ENCODE measurements at places on chromosomes 5 and 9.
A peak's percentile ranks its signal among the peaks of the same experiment; 100 is the strongest.

DNA sequence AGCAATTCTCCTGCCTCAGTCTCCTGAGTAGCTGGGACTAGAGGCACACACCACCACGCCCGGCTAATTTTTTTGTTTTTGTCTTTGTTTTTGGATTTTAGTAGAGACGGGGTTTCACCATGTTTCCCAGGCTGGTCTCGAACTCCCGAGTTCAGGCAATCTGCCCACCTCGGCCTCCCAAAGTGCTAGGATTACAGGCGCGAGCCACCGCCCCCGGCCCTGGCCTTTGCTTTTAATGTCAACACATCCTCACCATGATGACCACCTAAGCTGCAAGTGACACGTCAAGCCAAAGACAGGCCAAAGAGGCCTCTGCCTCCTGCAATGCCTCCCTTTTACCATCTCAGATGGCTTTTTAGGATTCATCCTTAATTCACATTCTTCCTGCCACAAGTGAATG, 121.5 kb upstream of the NR5A1 start:
- no peak for DNase-seq

GRCh38 chr5:72293495-72294055, 26.5 kb downstream of the MRPS27 start:
- DNase-seq: no peak

GRCh38 chr9:30574355-30575151, 1809.9 kb upstream of the ACO1 start:
- DNase-seq: no peak

GRCh38 chr5:137379555-137380286, 119.4 kb downstream of the SPOCK1 start:
- no peak for DNase-seq

DNA sequence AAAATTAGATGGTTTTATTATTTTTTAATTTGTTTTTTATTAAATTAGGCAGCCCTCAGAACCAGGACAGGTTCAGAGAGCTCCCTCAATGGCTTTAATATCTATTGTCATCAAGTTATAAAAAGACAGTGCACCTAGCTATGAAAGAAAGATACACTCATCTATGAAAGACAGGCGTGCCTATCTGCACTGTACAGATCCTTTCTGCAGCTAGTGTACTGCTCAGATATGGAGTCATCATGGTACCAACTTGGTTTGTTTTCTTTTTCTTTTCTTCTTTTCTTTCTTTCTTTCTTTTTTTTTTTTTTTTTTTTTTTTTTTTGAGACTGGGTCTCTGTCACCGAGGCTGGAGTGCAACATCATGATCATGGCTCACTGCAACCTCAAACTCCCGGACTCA, 54.8 kb upstream of the GPBP1 start:
- no peak for DNase-seq

- no peak for DNase-seq
These were observed 32.9 kb downstream of the ROPN1L start for GRCh38 chr5:10474521-10475075.

GRCh38 chr9:79569814-79570447, 1.8 kb upstream of the TLE4 start:
- no peak for DNase-seq

DNA sequence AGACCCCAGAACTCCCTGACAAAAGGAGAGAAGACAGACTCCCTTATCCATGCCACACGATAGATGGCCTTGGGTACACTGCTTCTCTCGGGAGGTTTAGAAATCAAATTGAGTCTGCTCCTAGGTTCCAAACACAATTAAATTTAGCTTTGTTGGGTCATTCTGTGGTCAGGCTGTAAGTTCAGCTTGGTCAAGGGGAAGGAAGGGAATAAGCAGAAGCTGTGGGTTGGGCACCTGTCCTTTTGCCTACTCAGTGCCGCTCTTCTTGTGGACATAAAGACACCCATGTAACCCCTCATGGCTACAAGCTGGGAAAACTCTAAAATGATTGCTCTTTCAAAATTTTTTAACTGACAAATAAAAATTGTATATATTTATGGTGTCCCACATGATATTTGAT, 19.1 kb upstream of the AK3 start:
- DNase-seq: no peak

DNA sequence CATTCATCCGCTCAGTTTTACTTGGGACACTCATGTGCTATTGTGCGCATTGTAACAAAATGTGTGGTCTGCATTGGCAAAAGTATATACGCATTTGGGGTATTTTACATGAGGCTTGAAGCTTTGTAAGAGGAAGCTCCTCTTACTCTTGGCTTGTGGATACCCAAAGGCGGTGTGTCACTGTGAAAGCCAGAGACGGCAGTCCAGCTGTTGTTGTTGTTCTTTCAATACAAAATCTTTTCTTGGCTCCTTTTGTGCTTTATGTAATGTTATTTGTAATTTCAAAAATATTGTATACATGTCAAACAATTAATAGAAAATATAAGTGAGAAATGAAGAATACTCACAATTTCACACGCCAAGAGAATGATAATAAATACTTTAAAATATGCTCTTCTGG, 128.3 kb upstream of the MOCS2 start:
- DNase-seq: no peak

- peak; percentile 18 for DNase-seq
These were observed 36.9 kb upstream of the CDK20 start for GRCh38 chr9:88011005-88011766.

- DNase-seq: no peak
These were observed 363 bp upstream of the MAMDC2 start for GRCh38 chr9:70043285-70043684.

DNA sequence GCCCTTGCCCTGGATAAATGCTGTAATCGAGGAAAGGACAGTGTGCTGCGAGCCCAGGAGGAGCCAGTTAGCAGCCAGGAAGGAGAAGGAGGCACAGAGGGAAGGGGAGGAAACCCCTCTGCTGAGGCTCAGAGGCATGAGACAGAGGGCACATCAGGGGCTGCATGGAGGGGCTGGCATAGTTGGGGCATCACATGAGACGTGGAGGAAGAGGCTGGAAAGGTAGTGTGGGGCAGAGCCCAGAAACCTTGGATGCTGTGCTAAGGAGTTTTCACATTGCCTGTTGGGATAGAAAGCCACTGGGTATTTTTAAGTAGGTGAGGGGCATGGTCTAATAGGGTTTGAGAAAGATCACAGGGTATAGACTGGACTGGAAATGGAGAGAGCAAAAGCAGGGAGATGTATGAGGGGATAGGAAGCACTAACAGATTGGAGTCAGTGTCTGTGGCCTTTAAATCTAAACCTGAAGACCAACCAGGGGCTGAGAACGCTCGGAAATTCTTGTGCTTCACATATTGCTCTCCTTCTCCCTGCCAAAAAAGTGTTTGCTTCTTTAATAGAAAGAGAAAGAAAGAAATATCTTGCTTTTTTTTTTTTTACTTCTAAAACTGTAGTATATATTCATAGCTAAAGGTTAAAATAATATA, 33.0 kb upstream of the ANGPTL2 start:
- DNase-seq: no peak

DNA sequence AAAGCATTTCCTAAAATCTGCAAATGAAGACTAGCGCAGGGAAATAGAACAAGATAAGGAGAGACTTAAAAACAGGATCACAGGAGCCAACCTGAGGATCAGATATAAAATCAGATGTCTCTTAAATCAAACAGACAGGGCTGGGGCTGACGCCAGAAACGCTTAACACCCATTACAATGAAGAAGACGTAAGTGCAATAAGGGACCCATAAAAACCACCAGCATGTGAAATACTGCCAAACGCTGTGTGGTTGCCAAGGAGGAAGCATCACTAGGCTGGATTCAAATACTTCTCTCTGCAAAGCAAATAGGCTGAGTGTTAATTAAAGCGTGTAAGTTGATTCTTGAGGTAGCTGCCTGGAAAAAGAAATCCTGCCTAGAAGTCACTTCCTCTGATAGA, 74.4 kb upstream of the ATP10B start:
- DNase-seq: peak; percentile 89

DNA sequence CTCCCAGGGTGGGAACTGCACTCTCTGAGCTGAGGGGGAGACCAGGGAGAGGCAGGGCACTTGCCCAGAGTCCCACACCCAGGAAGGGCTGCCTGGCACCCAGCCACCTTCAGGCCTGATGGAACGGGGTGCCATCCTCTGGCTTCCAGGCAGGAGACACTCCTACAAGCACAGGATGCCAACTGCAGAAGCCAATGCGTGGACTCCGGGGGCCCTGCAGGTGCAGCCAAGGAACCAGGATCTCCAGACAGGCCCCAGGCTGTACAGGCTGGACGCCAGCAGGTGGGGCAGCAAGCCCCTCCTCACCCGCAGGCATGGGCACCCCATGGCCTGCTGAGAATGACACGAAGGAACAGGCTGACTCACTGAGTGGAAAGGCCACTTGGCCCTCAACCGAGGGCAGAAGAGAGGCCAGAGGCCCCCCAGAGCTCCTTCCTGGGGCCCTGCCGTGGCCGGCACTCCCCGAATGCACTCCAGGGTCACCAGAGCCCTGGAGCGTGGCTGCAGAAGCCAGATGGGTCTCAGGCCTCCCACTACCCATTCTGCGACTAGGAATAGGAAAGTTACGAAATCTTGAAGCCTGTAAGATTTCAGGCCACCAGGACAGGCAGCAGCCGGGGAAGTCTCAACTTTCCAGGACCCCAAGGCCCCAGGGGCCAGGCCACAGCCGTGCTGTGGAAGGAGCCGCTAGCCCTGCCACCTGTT, 15.7 kb downstream of the NACC2 start:
- DNase-seq: no peak

GRCh38 chr5:67537439-67538148, 341.0 kb upstream of the CD180 start:
- DNase-seq: no peak

- no peak for DNase-seq
These were observed 184.2 kb downstream of the ATPSCKMT start for GRCh38 chr5:10065428-10066000.

- no peak for DNase-seq
These were observed 35.5 kb downstream of the VAV2 start for GRCh38 chr9:133956520-133957076.

- DNase-seq: peak; percentile 23
These were observed 21.9 kb upstream of the VDAC1 start for GRCh38 chr5:134026521-134027287.

DNA sequence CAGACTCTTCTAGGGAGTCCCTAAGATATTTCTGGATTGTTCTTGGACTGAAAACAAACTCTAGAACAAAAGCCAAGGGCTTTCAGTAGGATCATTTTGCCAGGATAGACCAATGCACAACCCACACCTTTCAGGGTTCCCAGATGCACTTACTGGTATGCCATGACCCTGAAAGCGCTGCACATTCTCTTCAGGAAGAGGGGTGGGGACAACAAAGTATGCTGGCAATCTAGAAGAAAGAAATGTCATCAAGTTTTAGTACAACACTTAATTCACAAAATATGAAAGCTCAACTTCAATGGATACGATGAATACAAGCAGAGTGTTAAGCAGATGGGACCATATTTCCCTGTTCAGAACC, 57.2 kb downstream of the MTMR12 start:
- DNase-seq: no peak

GRCh38 chr5:175088963-175089362, 355.0 kb downstream of the DRD1 start:
- no peak for DNase-seq

- DNase-seq: no peak
These were observed 735 bp downstream of the ARAP3 start for GRCh38 chr5:141681295-141681694.

GRCh38 chr5:105619725-105620124, 2051.0 kb downstream of the EFNA5 start:
- DNase-seq: no peak

DNA sequence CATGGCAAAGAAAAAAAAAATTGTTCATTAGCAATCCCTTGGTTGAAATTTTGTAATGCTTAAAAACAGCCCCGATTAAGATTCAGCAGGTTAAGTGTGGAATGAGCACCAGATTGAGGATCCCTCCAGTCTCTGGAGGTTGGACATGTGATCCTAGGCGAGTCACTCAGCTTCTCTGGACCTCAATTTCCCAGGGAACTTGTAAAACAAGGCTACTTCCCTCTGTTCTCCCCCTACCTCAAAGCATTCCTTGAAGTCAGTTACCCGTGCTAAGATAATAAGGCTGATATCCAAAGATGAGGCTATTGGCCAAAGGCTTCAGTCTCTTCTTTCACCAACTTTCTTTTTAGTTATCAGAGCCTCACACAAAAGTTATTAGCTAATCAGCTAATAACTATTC, 2.9 kb downstream of the KLHL3 start:
- no peak for DNase-seq

DNA sequence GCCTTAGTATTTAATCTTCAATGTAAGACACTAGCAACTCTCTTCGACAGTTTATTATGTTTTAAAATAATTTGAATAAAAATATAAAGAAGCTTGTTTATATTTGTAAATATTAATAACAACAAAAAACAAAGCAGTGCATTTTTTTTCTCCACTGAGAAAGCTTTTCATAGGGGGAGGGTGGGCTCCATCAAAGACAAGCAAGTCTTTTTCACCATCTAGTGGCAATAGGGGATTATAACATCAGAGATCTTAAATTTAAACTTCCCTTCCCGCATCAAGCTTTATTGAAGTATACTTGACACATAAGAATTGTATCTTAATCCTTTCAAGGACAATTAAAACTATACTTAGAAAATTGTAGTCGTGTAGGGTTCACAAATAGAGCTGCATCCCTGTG, 9.3 kb upstream of the OR13F1 start:
- DNase-seq: peak; percentile 24

- DNase-seq: no peak
These were observed 927.6 kb upstream of the DMAC1 start for GRCh38 chr9:8727191-8727590.

DNA sequence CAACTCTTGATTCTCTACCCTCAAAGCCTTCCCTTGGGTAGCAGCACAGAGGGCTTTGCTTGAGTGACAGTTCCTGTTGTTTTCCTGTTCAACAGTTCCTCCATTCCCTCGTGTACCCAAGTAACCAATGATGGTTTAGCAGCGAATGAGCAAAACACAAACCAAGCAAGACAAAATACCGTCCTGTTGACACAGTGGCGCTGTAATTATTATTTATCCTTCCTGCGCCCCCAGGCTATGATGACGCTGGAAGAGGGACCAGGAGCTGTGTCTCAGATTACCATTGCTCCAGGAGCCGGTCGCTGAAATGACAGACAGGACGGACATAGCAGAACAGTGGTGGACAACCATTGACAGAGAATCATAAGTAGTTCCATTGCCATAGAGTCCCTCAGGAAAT, 154.8 kb downstream of the GADD45G start:
- DNase-seq: peak; percentile 80

- no peak for DNase-seq
These were observed 17.8 kb downstream of the HINT1 start for GRCh38 chr5:131147258-131147657.

GRCh38 chr9:126336736-126337325, 10.2 kb downstream of the MVB12B start:
- DNase-seq: no peak

All from NCI-H1105 treated with DMSO at 0.1 percent for 48 hours (cell line).